ENCODE measurements at places on chromosomes 7 and 10.
A peak's percentile ranks its signal among the peaks of the same experiment; 100 is the strongest.

- no peak overlapping the region for H3K27ac ChIP-seq
- H3K36me3 ChIP-seq = no peaks in the 10 kb centered on the region
- no peak for DNase-seq
Observed at GRCh38 chr10:112721080-112721698, 228.9 kb upstream of the TCF7L2 start.

DNA sequence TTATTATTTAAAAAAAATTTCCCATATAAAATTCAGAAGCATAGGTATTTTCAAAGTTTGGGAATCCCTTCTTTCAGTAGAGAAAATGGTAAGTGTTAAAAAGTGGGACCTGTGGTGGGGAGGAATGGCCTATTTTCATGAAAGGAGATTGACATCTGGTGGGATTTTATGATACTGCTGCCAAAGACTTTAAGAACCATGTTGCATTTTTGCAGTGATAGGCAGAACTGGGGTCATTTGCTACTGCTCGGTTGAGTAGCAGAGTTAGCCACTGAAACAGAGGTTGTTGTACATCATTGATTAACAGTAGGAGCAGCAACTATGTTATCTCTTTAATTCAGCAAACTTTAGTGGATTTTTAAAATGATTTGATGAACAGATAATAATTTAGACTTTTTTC is 4.4 kb downstream of the BICC1 start:
- no peaks in the 10 kb centered on the region for H3K27me3 ChIP-seq
- H3K36me3 ChIP-seq = no peaks in the 10 kb centered on the region
- no peak for DNase-seq
- H3K4me3 ChIP-seq = no peak overlapping the region
- no peaks in the 10 kb centered on the region for H3K4me1 ChIP-seq

DNA sequence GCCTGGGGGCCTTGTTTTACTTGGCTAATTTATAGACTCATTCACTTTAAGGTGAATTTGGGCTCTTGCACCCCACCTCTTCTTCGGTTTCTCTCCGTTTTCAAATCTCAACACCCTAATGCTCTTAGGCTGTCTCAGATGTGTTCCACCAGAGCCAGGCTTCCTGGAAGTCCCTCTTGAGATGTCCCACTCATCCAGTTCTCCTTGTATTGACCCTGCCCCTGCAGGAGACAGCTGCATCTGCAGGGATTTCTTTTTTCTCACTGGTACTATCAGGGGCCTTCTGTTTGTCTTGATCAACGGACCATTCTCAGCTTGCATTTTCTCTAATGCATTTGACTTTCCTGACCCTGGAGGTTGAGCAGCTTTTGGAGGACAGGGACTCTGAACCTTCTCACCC is 279.5 kb downstream of the GALNT17 start:
- no peaks in the 10 kb centered on the region for H3K36me3 ChIP-seq
- no peaks in the 10 kb centered on the region for H3K27me3 ChIP-seq
- H3K27ac ChIP-seq = no peak overlapping the region
- H3K4me3 ChIP-seq = no peak overlapping the region
- H3K4me1 ChIP-seq = no peaks in the 10 kb centered on the region
- DNase-seq = no peak

DNA sequence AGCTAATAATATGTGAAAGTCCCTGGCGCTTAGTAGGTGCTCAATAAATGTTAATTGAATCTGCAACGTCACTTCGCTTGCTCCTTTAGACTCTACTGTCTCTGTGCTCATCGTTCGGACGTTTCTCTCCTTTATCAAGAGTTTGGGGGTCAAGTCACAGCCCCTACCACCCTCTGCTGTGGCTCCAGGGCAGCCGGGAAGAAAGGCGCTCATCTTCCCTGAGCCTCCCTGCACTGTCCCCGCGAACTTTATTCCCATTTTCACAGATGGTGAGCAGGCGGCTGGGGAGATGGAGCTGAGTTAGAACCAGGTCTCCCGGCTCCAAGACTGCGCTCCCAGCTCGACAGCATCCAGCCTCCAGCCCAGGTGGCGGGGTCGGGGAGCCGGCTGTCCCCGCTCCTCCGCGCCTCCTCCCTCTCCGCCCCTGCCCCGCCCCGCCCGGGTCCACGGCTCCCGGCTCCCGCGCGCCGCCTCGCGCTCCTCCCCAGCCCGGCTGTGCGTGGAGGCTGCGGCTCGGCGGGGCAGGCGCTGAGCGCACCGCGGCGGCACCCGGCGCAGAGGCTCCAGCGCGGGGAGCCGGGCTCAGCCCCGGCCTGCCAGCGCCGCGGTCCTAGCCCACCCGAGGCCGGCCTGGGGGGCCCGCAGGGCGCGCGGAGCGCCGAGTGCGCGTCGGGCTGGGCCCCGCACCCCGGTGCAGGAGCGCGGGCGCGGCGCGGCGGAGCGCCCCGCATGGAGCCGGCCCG is at the start of gene CLEC2L:
CLEC2L (plus strand) TSS at position 487 of the 743 bp plus-strand sequence; CDS start at position 730, 243 bp downstream.
- DNase-seq = no peak
- peaks cover 2% of the 10 kb centered on the region for H3K4me1 ChIP-seq
- peaks cover 51% of the 10 kb centered on the region for H3K27me3 ChIP-seq
- H3K4me3 ChIP-seq = peak within 1 kb of the TSS; percentile 26
- H3K27ac ChIP-seq = no peak within 1 kb of the TSS
- H3K36me3 ChIP-seq = no peaks in the 10 kb centered on the region

- H3K36me3 ChIP-seq = no peaks in the 10 kb centered on the region
- H3K27ac ChIP-seq = no peak overlapping the region
- H3K4me3 ChIP-seq = no peak overlapping the region
- H3K27me3 ChIP-seq = no peaks in the 10 kb centered on the region
- H3K4me1 ChIP-seq = peaks cover 73% of the 10 kb centered on the region
Observed at GRCh38 chr7:66929935-66930334, 8.9 kb downstream of the TMEM248 start.

DNA sequence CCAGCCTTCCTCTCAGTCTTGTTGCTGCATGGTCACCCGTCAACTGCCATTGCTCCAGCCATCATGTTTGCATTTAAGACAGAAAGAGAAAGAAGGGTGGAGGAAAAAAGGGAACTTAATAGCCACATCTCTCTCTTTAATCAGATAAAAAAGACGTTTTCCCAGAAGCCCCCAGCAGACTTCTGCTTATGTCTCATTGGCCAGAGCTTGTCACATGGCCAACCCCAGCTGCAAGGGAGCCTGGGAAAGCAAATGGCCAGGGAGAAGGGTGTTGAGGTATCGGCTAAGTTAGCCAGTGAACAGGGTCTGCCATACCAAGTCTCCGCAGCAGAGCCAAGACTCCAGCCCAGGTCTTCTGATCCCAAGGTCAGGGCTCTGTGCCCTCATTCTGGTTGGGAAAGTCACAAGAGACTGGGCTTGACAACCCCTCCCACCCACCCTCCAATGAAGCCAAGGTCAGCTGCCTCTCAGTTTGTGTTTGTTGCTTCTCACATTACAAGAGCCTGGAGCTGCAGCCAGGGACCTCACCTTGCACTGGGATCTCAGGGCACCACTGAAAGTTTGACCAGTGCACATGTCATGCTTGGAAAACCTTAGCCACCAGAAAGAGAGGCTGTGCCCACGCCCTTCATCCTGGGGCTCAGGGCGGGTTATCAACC is 80.3 kb upstream of the LYZL2 start:
- peaks cover 7% of the 10 kb centered on the region for H3K27me3 ChIP-seq
- no peaks in the 10 kb centered on the region for H3K4me1 ChIP-seq
- no peaks in the 10 kb centered on the region for H3K36me3 ChIP-seq
- DNase-seq = no peak

Measured in tibial artery (tissue), 4 donors.